Aorta (tissue), 5 donors: ENCODE measurements at places on chromosomes 1 and 21. TPM values are rescaled to one million over a fixed set of nuclear protein-coding genes. Genes with fewer than 3 reads are reported as not detected.
A peak's percentile ranks its signal among the peaks of the same experiment; 100 is the strongest.

DNA sequence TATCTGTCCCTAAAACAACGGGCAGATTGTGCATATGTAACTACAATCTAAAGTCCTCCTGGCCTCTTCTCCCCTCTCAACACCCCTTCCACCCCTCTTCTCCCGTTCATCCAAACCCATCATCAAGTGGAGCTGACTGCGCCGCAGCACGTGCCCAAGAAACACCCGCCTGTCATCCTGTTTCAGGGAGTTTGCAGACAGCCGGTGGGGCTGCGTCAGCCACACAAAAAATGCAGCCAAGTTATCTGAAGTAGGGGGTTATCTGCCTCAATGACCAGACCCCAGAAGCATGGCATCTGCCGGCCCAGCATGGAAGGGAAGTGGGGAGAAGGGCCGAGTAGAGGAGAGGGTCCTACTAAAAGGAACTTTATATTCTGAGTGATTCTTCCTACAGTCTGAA is 49.0 kb downstream of the GPR161 start:
- DNase-seq, result no peak

GRCh38 chr1:193355178-193355577 is 168.8 kb upstream of the B3GALT2 start:
- no peak for DNase-seq

DNA sequence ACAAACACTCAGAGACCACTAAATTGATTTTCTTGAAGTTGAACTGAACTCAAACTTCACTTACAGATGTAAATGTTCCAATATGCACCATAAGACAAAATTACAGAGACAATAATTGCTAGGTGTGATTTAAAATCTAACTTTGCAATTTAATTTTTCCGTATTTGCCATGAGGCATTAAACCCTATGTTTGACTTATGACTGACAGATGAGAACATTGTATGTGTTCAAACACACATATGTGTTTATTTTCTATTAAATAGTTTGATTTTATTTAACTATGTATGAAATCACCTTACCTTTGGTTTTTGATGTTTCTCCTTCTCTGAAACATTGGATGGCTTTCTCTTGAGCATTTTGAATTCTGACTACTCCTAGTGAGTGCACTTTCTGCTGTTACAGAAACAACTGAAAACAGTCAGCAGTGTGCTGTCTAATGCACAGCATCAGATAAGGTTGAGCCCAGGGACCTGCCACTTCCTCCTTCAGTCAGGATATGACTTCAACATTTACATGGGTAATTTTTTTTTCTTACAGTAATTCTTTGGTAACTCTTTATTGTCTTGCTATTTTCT is at the start of gene SAMSN1:
SAMSN1 (minus strand) TSS at position 410 of the 575 bp plus-strand sequence; CDS start at position 356, 54 bp downstream.
- DNase-seq, result no peak

- DNase-seq, result no peak
These were observed 172.6 kb downstream of the CHRM3 start for GRCh38 chr1:239558991-239559390.

GRCh38 chr1:34166625-34167361 is 1.8 kb upstream of the CSMD2 start:
- peak; percentile 81 for DNase-seq

GRCh38 chr1:52542085-52542688 is 10.7 kb downstream of the TUT4 start:
- DNase-seq, result no peak

DNA sequence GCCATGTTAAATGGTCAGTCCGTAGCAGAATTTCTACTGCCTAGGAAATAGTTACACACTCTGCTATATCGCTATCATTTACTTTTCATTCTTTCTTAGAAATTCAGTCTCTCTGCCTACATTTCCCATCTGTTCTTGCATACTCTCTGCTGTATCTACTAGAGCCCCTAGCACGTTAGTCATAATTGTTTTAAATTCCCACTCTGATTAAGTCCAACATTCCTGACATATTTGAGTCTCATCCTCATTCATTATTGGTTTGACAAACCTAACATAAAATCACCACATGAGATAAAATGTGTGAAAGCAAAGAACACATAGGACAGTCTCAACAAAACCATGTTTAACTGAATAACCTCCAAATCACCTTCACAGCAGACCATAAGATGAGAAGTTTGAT is 513.6 kb downstream of the PLPP3 start:
- no peak for DNase-seq

DNA sequence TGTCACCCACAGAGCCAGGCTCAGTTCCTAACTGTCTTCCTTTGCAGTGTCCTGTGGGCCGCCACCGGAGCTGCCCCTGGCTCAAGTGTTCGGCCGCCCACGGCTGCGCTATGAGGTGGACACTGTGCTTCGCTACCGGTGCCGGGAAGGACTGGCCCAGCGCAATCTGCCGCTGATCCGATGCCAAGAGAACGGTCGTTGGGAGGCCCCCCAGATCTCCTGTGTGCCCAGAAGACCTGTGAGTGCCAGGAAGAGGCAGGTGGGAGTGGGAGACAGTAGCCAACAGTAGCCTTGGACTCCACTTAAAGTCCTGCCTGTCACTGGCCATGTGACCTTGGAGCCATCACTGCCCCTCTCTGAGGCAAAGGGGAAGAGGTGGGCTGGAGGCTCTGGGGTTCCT is 16.6 kb downstream of the BCAN start:
- no peak for DNase-seq

DNA sequence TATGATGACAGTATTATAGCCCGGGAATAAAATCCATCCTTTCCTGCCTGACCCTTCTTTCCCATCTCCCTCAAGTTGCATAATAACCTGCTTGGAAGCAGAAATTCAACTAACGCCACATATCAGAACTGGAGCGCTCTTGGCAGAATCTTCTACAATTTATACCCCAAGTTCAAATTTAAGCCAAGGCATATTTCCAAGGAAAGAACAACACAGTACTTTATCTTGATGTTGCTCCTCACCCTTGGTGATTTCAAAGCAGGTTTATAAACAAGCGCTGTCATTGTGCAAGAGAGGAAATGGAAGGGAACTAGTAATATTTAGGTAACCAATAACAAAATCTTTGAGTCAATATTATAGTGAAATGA is 38.0 kb upstream of the PTGFRN start:
- DNase-seq, result no peak

DNA sequence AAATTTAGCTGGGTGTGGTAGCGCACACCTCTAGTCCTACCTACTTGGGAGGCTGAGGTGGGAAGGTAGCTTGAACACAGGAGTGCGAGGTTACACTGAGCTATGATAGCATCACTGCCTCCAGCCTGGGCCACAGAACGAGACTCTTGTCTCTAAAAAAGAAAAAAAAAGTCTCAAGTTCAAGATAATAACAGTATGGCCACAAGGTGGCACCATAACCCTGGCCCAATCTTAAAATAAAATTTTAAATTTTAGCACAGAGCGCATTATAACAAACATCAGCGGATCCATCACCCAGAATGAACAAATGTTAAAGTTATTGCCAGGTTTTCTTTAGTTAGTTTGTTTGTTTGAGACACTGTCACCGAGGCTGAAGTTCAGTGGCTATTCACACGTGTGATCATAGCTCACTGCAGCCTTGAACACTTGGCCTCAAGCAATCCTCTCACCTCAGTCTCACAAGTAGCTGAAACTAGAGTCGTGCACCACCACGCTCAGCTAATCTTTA is 2.9 kb upstream of the HTR6 start:
- DNase-seq, result no peak

- DNase-seq, result no peak
These were observed 40.2 kb downstream of the IL12RB2 start for GRCh38 chr1:67347688-67348472.

DNA sequence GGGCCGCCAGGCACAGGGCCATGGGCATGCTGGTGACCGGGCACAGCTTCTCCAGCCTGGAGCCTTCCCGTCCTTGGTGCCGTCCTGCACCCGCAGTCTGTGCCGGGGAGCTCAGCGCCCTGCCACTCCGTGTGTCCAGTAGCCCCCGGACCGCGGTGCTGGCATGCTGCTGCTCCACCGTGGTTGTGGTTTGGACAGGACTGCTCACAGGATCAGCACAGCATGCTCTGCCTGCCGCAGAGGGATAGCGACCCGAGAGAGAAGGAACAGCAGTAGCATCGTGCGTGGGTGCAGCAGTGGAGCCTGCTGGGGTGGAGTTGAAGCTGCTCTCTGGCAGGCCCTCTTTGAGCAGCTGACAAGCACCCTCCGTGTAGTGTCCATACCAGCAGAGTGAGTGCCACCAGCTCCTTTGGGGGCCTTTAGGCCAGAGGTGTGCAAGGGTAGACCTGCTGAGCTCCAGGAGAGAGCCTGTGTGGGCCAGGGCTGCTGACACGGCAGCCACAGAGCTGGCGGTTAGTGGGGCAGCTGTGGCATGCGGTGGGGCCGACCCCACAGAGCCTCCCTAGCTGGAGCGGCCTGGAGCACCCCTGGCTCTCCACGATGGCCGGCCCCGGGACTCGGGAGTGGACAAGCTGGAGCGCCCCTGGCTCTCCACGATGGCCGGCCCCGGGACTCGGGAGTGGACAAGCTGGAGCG is 6.4 kb upstream of the PCBP3 start:
- DNase-seq, result peak; percentile 71

GRCh38 chr21:24290151-24290833 is 1317.0 kb downstream of the MRPL39 start:
- DNase-seq, result no peak

- DNase-seq, result no peak
These were observed 25.6 kb downstream of the LDLRAP1 start for GRCh38 chr1:25568834-25569596.

- DNase-seq, result no peak
These were observed 44.8 kb downstream of the UCHL5 start for GRCh38 chr1:193014400-193014799.

DNA sequence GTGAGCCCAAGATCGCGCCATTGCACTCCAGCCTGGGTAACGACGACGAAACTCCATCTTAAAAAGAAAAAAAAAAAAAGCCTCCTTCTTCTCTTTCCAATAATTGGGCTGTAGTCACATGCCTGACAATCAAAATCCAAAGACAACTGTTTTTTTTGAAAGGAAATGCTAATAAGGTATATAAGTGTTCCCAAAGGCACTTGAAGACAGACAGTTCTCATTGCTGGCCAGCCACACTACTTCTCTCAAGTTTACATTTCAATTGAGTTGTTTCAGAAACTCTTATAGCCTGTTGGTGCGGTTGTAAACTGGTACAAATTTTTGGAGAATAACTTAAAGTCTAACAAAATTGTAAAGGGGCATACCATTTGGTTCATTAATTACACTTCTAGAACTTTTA is 23.3 kb downstream of the GATAD2B start:
- no peak for DNase-seq

DNA sequence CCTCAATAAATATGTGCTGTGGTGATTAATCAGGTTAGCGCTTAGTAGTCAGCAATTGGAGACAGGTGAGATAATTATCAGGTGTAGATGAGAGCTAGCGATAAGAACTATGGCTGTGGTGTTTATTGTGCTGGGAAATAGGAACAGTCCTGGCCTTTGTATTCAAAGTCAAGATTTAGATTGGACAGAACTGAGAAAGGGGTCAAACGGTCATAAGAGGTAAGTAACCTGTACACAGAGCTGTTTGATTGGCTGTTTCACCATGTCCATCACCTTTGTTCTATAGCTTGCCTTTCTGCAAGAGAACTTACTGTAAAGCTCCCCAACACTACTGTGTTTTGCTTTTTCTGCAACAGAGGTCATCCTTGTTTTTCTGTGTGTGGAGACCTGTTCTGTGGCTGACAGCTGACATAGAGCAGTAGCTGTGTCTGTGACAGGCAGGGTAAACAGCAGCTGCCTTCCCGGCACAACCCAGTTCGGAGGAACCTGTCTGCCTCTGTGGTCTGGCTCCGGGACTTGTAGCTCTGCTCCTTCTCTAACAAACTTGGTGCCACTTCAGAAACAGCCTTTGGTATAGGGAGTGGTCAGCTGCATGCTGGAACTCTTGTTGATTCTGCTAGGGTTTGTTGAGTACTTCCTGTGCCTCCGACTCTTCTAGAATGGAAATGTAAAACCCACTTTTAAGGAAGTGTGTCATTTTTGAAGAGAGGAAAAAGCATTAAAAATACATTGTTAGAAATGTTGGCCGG is 21.1 kb upstream of the CDC42 start:
- peak; percentile 57 for DNase-seq

GRCh38 chr1:176466514-176466913 is 3.5 kb downstream of the PAPPA2 start:
- no peak for DNase-seq

GRCh38 chr21:46326110-46326703 is 2.3 kb downstream of the PCNT start:
- DNase-seq, result no peak

DNA sequence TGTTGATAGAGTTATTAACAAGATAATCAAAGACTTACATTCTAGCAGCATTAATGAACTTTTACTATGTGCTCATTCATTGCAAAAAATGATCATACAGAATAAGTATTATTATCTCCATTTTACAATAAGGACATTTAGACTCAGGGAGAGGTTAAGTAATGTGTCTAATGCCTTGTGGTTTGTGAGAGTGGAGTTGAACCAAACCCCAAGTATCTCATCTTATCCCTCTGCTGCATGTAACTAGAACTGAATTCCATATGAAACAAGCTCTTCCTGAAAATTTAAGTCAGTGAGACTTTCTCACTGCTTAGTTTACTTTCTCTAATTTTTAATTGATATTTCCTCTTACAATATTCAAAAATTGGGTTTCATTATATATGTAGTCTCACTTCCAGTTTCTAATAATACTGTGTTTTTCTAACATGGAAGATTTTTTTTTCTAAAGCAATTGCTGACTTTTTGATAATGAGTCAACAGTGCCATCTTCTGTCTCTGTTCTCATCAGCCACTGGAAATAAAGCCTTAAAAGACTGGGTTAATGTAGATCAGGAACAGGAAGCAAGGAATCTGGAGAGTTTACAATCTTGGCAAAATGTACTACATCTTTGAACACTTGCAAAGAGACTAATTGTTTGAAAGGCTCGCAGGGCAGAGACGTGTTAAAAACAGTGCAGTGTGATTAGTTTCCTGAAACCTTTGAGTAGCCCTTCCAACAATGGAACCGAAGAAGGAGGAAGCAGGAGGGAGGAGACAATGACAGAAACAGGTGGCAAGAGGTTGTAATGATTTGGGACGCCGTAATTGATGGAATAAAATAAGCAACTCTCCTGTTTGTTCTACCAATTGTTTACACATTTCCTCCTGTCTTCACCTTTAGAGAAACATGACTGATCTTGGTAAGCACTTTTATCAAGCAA is 567.6 kb downstream of the MRPL39 start:
- no peak for DNase-seq

GRCh38 chr1:62321446-62321845 is 2.2 kb upstream of the KANK4 start:
- no peak for DNase-seq

GRCh38 chr1:9314111-9314510 is 21.4 kb downstream of the SPSB1 start:
- DNase-seq, result no peak

- no peak for DNase-seq
These were observed 26.9 kb downstream of the KIRREL1 start for GRCh38 chr1:158020259-158020885.

GRCh38 chr1:10900691-10901090 is 104.2 kb upstream of the CASZ1 start:
- DNase-seq, result no peak

GRCh38 chr1:39104158-39105060 is 78.3 kb downstream of the NDUFS5 start:
- DNase-seq, result peak; percentile 58

The NME7 gene
- 23.5 TPM for total RNA-seq

The TAGLN2 gene
- 350 TPM for total RNA-seq

The RHOU gene
- 32.5 TPM for total RNA-seq

The GPX7 gene
- total RNA-seq, result 9.7 TPM

The OR2T11 gene
- total RNA-seq, result not detected

The CAMK2N1 gene
- total RNA-seq, result 11.5 TPM

The IFI44L gene
- 22.6 TPM for total RNA-seq

The CHD1L gene
- 74.2 TPM for total RNA-seq

The ZNF695 gene
- total RNA-seq, result not detected

The LBR gene
- 42.2 TPM for total RNA-seq

The SLC37A1 gene
- total RNA-seq, result 11.7 TPM
